SW480 (cell line): ENCODE measurements at places on chromosomes 12 and 14.

GRCh38 chr12:109951136-109951535 lies 45.0 kb downstream of the GIT2 start:
- DNase-seq = no peak

- DNase-seq = no peak
These were observed 2.2 kb downstream of the ASIC1 start for GRCh38 chr12:50059440-50060119.

- no peak for DNase-seq
These were observed 78.4 kb downstream of the FGD4 start for GRCh38 chr12:32477714-32478113.

DNA sequence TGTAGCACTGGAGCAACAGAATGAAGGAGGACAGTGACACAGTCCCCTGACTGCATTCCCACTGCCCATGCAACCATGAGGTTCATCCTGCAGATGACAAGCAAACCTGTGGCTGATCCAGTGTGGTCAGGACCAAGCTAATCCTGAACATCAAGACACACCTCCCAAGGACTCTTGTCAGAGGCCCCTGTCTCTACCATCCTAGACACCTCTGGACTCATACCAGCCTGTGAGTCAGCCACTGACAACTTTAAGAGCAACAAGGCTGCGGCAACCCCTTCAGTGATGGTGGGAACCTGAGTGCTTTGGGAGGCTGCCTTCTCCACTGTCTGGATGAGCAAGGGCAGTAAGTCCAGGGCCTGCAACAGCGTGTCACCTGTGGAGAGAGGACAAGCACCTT lies 24.6 kb downstream of the GCN1 start:
- DNase-seq = no peak
